ENCODE measurements at places on chromosomes 4 and X.

- no peak for DNase-seq
These were observed 59.2 kb downstream of the GLUD2 start for GRCh38 chrX:121106484-121107235.

DNA sequence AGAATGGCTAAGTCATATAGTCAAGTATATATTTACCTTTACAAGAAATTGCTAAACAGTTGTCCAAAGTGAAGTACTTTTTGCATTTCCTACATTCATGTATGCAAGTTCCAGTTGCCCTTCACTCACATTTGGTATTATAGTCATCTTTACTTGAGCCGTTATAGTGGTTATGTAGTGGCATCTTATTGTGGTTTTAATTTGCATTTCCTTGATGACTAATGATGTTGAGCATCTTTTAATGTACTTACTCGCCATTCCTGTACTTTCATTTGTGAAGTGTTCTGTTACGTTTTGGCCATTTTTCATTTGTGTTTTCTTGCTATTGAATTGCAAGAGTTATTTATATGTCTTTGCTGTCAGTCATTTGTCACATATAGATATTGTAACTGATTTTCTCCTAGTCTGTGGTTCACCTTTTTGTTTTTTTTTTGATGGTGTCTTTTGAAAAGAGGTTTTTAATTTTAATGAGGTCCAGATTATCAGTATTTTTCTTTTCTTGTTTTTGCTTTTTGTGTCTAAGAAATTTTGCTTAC, 27.6 kb downstream of the ARFIP1 start:
- no peak for DNase-seq

DNA sequence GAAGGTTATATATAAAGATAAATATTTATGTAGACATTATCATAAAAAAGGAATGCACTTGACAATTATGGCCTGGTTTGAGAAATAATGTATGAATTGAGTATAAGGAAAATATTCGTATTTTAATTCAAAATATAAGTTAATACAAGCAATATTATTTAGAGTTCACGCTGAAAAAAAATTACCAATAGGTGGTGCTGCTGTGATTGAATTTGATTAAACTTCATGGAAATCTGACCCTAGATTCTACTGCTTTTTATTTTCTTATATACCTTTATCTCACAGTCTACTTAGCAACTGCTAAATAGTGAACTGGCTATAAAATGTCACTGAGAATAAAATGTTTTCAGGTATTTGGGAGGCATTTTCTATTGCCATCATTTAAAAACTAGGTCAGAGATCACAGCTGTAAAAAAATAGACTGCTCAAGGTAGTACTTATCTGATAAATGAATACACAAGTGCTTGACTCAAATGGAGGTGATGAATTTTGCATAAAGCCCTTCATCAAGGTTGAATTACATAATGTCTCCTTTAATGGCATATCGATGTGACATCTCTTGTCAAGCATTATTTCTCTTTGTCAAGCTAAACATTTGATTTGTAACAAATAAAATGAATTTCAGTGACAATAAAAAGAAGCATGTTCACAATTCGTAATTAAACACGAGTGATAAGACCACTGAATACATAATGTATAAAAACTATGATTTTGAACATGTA, 1638.8 kb upstream of the PCDH7 start:
- DNase-seq: no peak

GRCh38 chrX:126124721-126125120, 41.4 kb downstream of the DCAF12L2 start:
- DNase-seq: no peak

GRCh38 chr4:145776208-145776607, 96.3 kb downstream of the C4orf51 start:
- no peak for DNase-seq

- no peak for DNase-seq
These were observed 7.7 kb downstream of the LAP3 start for GRCh38 chr4:17584521-17585213.

DNA sequence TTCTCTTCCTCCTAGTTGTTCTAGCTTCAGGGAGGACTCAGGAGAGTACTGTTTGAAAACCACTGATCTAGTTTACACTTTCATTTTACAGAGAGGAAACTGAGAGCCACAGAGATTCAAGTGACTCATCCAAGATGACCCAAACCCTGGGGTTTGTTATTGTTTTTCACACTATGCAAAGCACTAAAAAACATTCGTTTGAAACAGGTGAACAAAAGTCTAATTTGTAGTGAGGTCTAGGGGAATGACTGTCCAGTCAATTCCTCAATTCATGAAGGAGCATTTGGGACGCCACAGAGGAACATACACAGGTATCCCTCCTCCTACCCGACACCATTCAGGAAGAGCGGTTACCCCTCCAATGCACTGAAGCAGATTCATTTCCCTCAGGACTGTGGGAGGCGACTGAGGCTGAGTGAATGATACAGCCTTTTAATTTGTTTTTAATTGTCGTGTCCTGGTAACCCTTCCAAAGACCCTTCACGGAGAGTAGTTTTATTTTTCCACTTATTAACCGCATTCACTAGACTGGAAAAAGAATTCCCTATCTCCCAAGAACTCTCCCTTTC, 30.3 kb downstream of the TLR10 start:
- DNase-seq: no peak

DNA sequence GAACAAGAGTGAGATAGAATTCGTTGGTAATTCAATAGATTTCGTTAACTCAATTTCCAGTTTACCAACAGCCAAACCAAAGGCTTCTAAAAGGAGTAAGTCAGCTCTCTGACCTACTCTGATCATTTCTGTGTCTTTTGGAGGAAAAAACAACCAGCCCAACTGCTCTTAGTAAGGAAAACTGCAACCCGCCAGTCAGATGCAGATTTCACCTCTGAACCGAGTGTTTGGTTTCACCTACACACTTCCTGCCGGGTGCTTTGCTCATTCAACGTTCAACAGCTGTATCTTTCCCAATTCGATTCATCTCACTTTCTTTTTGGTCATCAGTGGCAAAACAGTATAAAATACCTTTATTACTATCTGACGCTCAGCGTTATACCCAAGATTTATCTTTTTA, 24.5 kb downstream of the TMSB4X start:
- DNase-seq: no peak

Data from mucosa of gallbladder (tissue), 1 donor.